ENCODE measurements at places on chromosomes 12 and 14.

DNA sequence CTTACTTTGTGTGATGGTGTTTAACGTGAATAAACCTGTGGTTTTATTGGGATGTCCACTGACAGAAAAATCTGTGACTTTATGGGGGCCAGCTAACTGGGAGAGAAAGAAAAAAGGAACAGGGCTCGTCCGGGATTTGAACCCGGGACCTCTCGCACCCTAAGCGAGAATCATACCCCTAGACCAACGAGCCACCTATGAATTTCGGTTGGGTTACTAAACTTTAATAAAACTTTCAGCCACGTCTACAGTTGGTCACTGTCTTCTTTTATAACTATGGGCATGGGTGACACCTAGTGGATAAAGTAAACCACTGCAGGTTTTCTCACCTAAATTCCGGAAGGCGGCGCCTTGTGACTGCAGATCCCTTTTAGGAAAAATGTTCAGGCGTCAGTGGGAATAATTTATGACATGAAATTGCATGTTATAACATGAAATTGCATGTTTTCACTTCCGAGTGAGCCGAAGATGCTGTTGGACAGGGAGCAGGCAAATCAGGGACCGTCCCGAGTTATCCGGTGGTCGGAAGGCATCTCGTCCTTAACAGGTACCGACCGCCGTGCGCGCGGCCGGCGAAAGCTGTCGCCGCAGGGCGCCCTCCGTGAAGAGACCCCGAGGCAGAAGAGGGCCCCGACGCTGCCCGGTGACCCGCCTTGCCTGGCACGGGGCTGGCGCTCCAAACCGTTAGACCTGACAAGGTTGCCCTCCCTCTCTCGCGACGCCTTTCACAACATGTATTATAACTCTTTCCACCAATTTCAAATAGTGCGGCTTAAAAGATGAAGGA is 18.2 kb upstream of the RNASE12 start:
- peak; percentile 69 for DNase-seq

- DNase-seq: no peak
Observed at GRCh38 chr12:101305226-101305779, 25.4 kb downstream of the UTP20 start.

GRCh38 chr14:87995500-87996290 is 2.7 kb upstream of the GALC start:
- DNase-seq: no peak

GRCh38 chr12:77916276-77916675 is 85.6 kb downstream of the NAV3 start:
- DNase-seq: no peak

DNA sequence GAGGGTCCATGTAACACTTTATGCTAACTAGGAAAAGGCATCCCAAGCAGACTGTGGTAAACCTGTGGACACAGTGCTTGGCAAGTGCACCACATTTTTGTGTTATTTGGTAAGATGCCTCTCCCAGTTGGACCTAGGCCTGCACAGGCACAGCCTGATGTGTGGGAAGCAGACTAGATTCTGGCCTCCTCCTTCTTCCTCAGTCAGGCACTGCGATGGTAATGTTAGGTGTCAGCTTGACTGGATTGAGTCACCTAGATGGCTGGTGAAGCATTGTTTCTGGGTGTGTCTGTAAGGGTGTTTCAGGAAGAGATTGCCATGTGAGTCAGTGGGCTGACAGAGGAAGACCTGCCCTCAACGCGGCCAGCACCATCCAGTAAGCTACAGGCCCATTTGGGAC is 25.3 kb upstream of the RHOJ start:
- no peak for DNase-seq
